ENCODE measurements at places on chromosomes 7 and 10.

- no peak for DNase-seq
These were observed 23.6 kb downstream of the DAGLB start for GRCh38 chr7:6423942-6424701.

GRCh38 chr7:90648107-90648506 lies 52.0 kb downstream of the CDK14 start:
- no peak for DNase-seq

- DNase-seq = no peak
These were observed 574.8 kb downstream of the ETV1 start for GRCh38 chr7:13414661-13415107.

GRCh38 chr10:22434521-22434920 lies 89.2 kb downstream of the SPAG6 start:
- DNase-seq = no peak

DNA sequence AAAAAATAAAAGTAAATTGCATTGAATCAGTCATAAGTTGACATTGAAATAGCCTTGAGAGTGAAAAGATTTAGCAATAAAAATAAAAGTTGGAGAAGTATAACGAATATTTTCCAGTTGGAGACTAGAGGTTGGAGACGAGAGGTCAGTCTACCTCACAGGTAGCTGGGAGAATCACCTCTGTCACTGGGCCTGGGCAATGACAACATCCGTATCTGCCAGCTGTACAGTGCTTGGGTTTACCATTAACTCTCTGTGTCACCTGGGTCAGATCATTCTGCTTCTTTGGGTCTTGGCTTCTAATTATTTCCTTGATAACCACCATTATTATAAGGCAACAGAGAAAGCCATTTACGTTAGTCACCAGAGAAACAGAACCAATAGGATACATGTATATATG lies 62.0 kb upstream of the STEAP4 start:
- DNase-seq = no peak

GRCh38 chr10:63105225-63106110 lies 27.7 kb upstream of the NRBF2 start:
- DNase-seq = no peak

DNA sequence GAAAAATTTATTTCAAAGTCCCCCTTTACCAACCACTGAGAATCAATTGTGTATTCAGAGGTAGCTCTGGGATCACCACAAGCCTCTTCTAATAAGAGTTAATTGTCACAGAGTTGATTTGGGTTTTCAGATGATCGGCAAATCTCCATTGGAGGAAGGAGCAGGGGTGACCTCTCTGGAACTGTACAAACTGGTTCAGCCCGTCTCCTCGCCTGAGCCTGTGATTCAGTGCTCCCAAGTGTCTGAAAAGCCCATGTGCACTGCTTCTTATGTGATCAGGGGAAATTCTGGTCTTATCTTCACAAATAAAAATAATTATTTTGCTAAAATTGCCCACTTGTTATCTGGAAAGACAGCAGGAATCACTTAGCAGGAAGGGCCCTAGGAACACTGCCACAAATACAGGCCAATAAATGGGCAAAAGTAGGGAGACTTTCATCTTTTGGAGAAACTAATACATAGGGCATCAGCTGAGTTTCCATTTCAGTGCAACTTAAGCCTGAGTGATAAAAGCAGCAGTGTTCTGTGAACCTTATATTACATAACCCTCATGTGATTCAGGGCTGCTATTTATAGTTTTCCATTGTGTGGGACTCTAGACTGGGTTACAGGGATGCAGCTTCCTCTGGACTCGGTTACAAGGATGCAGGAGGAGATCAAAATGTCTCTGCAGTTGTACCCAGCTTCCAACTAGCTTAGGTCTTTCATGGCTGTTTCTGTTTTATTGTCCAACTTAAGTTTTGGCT lies 32.3 kb downstream of the CDK1 start:
- no peak for DNase-seq

DNA sequence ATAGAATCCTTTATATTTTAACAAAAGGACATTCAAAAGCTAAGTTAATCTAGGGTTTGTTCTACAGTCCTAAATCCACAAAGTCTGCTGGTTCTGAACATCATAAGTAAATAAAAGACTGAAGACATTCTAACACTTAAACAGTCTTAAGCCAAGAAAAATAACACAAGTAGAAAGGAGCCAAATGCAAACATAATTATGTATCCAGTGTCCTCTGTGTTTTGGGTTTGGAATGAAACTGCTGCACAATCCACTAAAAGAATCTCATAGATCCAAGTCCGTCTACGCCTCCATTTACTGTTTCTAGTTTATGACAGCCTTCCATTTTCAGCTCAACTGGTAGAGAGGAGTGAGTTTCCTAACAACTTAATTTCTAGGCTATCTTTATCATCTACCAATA lies 623.6 kb upstream of the FZD8 start:
- no peak for DNase-seq

DNA sequence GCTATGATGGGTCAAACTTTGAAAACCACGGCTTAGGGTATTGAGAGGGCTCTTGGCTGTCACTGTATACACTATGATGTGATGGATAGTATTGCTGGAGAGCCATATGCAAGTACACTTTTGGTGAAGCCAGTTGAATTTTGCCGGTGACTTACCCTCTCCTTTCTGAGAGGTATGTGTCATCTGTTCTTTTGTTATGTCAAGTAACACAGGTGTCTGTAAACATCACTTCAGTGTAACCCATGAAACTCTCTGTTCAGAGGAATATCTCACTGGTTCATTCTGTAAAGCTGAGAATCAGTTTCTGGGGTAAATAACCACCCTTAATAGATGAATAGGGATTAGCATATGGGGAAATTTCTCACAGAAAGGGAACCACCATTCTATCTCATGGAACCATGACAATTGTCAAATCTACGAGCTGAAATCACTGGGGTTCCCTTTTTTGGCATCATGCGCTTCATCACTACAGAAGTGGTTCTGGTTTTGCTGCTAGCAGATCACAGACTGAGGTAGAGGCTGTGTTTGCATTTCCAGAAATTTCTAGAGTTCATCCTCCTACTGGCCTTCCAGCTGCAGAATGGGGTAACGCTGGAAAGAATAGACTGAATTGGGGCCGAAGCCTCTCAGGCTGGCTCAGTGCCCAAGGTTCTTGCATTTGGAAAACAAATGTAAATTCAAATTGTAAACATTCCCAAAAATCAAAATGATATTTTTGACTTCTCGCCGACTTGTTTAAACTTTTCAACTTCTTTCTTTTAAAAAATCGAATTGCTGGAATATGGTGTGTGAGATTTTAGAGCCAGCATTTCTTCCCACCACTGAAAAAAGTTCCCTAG lies 83.3 kb upstream of the CREB5 start:
- DNase-seq = no peak

DNA sequence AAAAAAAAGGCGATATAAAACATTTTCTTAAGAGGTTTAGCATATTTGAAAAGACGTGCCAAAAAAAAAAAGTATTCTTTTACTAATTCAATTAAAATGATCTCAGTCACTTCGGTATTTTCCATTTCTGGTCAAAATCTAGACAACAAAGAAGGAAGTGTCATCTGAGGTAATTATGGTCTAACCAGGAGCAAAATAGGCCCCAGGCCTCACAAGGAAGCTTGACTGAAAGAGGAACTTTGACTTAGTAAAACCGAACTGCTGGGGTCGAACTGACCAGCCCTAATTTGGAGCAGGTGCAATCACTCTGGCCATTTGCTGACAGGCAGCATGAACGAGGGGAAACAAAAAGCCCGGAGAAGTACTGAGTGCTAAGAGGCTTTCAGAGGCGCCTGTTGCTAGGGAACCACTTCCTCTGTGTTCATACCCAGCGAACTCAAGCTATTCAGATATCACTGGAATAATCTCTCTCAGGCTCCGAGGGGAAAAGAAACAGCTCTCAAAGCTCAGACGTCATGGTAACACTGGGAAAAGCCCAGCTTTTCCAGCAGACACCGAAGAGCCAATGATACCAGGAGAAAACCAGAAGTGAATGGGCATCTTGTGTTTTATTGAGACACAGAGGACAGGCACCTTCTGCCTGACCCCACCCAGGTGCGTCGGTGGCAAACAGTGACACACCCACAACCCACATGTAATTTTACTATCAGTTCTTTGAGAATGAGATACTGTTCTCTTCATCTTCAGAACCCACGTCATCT lies 126.5 kb downstream of the FAM107B start:
- DNase-seq = peak; percentile 67

DNA sequence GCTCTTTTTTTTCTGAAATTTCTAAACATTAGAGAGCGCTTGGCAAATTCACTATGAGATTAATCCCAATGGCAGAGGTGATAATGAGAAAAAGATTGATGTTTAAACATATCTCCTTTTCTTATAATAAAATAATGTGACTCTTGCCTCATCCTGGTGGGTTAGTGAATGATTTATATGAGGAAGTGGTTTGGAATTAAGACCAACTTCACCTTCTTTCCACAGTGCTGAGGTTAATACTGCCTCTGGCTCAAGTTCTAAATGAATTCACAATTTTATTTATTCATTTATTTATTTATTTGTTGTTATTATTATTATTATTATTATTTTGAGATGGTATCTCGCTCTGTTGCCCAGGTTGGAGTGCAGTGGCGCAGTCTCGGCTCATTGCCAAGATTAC lies 40.5 kb upstream of the ADO start:
- no peak for DNase-seq

- DNase-seq = no peak
These were observed 834.3 kb upstream of the C7orf33 start for GRCh38 chr7:147756300-147756699.

DNA sequence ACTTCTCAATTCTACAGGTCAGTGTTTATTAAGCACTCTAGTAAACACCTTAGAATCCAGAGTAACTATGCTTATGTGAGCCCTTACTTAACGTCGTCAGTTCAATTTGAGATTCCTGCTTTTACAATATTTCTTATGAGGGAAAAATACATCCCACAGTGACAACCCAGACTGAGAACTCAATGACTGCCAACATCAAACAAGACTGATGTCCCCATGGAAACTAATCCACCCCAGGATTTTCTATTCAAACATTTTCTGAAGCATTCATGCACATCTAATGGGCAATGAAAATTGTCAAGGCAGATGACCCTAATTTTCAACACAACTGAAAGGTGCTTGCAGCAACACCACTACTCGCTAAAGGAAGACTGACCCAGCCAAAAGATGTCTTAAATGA lies 67.0 kb downstream of the ATE1 start:
- DNase-seq = no peak

DNA sequence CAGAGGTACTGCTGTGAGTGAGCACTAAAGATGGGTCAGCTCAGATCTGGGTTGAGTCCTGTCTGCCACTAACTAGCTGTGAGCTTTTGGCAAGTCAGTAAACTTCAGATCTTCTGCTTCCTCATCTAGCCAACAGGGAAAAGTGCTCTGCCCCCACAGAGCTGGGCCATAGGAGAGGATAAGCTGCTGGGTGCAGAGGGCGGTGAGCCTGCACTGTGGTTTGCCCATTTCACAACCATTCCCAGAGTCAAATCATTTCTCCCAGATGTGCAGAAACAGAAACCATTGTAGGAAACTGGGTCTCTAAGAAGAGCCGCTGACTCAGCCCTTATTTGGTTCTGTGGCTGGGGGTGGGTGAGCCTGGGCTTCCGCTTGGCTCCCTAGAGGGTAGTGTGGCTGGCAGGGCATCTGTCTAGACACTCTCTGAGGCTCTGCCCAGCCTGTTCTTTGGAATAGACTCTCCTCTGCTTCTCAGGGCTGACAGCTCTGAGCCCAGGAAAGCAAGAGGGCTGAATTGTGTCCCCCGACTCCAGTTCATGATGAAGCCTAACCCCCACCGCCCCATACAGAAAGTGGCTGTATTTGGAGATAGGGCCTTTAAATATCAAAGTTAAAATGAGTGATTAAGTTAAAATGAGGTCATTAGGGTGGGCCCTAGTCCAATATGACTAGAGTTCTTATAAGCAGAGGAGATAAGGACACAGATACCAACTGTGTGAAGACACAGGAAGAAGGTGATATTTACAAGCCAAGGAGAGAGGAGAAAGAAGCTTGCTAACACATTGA lies 29.5 kb upstream of the ARHGAP22 start:
- no peak for DNase-seq

- DNase-seq = no peak
These were observed at the start of gene GRID1 for GRCh38 chr10:86366033-86366901. TSS of gene GRID1 (minus strand) at chr10:86366795.

GRCh38 chr10:105024184-105024583 lies 383.1 kb downstream of the SORCS3 start:
- DNase-seq = no peak

DNA sequence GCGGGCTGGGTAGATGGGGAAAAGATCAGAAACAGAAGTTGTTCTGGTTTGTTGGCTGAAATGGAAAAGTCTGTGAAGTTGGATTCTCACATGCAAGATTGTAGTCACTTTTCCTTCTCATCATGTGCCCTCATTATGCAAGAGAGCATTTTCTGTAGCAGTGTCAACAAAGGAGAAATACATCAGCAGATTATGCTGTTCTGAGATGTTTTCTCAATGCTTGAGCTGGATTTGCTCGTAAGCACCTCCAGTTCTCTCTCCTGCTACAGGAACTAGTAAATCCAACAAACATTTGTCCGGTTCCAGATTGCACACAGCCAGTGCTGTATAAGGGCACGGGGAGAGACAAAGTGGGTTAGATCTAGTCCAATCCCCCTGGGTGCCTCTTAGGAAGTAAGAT lies 90.0 kb downstream of the GATA3 start:
- no peak for DNase-seq

DNA sequence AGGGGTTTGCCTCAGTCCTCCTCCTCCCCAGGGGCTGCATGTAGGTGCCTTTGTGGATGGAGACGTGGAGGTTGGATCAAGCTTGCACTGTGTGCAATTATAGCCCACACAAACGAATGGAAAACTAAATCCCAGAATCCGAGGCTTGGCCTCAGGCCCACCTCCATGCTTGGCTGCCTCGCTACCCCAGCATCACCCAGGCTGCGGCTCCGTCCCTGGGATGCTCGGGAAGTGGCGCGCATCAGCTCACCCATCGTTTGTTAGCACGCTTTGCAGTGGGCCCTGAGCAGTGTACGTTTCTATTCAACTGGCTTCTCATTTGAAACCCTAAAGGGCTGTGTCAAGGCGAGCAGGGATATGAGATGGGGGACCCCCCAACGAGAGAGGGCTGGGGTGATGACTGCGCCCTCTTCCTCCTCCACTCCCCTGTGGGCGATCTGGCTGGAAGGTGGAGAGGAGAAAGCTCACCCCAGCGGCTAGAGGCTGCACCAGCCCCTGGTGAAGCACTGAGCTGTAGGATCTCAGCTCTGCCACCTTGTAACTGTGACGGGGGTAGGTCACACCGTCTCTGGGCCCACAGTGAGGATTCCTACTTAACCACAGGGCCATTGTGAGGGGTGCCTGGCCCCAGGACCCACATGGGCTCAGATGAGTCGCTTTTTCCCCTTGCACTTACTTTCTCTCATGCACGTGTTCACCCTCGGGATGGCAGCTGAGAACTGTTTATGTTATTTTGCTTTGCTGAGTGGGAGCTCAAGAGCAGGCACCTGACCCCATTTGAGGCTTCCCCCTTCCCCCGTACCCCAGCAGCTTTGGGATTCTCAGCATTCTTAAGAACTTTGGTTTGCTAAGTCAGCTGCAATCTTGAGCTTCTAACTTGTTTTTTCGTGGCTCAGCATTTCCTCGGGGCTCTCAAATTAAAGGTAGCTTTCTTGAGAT lies 12.7 kb upstream of the BTBD16 start:
- DNase-seq = no peak

GRCh38 chr10:71621231-71622153 lies 98.1 kb downstream of the C10orf105 start:
- DNase-seq = no peak

- DNase-seq = no peak
These were observed 1080.2 kb upstream of the AUTS2 start for GRCh38 chr7:68518060-68518459.

- DNase-seq = no peak
These were observed 504.2 kb upstream of the MBL2 start for GRCh38 chr10:53276797-53277196.
